Activated CD4-positive, alpha-beta T cell treated with anti-CD3 and anti-CD28 coated beads, Interleukin-2, amount 10 ng/mL, durations not matched to agents 7 days and 5 days (primary cell): ENCODE measurements at places on chromosomes 11 and 22.

- no peak for DNase-seq
These were observed 74.7 kb upstream of the POU2AF2 start for GRCh38 chr11:111170761-111171379.

GRCh38 chr11:44561275-44561805 is 4.1 kb upstream of the CD82 start:
- no peak for DNase-seq

DNA sequence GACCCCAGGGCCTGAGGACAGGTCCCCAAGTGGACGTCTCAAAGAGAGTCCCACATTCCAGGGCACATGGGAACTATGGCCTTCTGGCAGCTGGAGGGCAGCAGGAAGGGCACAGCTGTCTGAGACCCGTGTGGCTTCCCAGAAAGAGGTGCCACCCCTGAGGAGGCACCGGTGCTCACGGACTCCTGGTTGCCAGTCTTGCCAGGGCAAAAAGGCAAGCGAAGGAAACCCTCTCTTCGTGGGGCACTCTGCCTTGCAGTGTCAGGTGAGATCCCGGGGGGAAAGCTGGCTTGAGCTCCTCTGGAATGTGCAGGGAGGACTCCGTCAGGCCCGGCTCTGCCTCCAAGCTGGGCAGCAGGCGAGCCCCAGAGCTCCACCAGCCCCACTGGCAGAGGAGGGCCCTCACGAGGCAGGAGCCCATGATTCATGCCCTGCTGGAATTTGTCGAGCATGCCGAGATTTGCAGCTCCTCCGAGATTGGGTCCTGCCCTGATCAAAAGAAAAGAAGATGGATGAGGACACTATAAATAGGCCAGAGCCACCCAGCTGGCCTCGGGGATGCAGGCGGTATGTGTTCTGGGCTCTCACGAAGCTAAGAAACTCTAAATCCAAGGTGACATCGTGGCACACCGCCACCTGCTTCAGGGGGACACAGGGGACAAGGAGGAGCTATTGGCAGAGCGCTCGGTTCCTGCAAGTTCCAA is 9.9 kb upstream of the CELSR1 start:
- DNase-seq, result no peak

- no peak for DNase-seq
These were observed 671 bp upstream of the PICALM start for GRCh38 chr11:86069408-86070101.

DNA sequence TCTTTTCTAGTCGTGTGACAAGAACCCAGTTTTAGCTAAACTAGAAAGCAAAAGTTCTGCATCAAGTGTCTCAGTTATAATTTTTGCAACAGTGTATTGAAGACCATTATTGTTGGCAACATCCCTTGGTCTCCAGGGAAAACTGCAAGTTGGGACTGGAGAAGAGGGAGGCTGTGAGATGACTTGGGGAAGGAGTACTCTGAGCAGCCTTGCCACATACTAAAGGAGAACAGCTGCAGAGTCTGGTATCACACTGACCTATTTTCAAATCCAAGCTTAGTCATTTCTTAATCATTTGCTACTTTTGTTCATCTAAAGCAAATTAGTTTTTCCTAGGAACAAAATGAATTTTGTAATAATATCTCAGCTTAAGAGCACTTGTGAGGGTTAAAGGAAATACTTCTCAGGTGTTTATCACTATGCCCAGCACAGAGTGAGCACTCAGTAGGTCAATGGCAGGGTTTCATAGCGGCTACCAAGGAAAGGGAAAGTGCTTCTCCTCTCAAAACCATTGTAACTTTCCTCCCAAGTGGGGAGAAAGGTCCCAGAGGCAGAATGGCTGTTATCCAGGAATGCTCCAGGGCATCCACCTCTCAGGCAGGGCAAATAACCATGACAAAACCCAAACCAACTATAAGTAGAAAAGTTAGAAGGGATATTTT is 247.1 kb downstream of the C11orf87 start:
- DNase-seq, result no peak

DNA sequence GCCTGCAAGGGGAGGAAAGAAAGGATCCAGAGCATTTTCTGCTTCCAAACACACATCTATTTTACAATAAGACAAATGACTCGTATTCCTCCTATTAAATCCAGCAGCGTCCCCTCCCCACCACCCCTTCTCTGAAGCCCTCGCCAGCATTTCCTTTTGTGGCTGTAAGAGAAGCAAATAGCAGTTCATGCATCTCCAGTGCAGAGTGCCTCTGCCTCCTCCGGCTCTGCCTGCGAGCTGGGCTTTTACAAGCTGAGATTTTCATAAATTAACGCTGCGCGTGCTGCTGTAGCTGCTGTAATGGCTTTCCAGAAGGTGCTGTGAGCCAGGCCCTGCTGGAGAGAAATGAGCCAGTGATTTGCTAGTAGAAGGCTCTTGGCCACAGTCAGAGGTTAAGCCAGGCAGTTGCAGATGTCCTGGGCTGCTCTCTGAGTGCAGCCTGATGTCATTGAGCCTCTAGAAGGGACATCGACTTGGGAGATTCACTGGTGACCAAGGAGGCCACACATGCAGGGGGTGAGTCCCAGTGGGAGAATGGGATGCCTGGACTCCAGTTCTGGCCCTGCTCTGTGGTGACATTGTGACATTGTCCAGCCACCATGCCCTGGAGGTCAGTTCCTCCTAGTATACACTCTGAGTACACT is 134.5 kb upstream of the NAV2 start:
- no peak for DNase-seq

GRCh38 chr11:105153392-105153791 is 13.8 kb upstream of the CARD18 start:
- no peak for DNase-seq

GRCh38 chr11:32312865-32313403 is 122.4 kb downstream of the WT1 start:
- peak; percentile 14 for DNase-seq
